ENCODE measurements at places on chromosomes 2 and 18.

DNA sequence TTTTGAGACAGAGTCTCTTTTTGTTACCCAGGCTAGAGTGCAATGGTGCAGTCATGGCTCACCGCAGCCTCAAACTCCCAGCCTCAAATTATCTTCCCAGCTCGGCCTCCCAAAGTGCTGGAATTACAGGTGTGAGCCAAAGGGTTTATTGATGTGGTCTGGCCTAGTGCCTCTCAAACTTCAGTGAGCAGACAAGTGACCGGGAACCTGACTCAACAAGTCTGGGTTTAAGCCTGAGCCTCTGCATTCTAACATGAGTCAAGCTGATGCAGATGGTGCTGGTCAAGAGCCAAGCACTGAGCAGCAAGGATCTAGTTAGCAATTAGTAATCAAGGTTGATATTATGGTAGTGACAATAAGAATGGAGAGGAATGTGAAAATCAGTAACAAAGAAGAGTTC is 21.3 kb downstream of the CDK15 start:
- no peak for DNase-seq

GRCh38 chr2:232415138-232415690 is 8.6 kb downstream of the ALPG start:
- no peak for DNase-seq

DNA sequence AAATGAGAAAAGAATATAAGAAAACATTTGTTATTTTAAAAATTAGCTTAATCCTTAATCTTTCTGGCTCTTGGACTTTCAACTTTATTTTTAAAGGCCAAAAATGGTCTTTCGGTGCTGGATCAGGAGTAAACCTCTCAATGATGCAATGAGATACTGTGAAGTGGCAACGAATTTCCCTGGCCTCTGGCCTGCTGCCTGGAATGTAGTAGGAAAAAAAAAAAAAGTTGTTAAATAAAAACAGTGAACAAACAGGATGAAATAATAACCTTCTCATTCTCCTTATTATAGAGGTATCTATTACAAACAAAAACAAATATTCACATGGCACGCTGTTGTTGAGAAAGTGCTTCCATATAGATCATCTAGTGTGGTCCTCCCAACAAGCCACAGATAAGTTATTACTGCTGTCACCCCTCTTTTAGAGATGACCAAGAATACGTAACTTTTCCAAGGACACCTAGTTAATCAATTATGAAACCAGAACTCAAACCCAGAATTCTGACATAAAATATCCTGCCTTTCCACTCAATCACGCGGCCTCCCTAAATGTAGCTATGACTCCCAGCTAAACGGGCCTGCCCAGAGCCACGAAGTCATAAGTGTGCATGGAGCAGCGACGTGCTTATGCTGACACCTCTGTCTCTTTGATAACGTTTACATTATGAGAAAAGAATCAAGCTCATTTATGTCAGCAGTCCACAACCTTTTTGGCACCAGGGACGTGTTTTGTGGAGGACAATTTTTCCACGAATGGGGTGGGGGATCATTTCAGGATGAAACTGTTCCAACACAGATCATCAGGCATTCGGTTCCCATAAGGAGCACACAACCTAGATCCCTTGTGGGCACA is 170.9 kb downstream of the BCL2 start:
- DNase-seq = peak; percentile 34

DNA sequence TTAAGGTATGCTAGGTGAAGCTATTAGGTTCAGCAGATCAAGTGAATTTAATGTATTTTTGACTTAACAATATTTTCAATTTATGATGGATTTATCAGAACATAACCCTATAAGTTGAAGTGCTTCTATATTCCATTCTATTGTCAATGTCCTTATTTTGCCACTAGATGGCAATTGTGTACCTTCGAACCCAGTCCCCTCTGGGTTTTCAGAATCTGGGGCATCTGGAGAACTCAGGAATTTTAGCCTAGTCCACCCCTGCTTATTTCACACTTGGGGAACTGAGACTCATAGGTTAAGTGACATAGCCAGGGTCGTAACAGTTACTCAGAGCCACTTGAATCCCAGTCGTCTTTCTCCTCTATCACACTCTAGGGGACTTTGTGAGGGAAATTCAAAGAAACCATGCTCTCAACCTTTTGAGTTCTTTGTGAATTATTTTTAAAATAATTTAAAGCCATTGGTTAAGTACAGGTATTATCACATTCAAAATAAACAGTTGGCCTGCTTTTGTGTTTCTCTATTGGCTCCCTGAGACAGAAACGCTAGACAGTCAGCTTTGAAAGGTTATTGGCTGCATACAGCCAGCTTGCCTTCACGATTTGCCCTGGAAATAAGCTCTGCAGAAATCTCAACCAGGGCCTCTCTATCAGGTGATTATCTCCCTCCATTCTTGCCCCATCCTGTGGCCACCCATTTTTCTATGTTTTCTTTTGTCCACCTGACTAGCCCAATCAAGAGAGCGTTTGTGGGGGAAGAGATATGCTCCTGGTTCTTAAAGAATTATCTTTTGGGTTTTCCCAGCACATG is 145.0 kb downstream of the TTC27 start:
- DNase-seq = no peak

DNA sequence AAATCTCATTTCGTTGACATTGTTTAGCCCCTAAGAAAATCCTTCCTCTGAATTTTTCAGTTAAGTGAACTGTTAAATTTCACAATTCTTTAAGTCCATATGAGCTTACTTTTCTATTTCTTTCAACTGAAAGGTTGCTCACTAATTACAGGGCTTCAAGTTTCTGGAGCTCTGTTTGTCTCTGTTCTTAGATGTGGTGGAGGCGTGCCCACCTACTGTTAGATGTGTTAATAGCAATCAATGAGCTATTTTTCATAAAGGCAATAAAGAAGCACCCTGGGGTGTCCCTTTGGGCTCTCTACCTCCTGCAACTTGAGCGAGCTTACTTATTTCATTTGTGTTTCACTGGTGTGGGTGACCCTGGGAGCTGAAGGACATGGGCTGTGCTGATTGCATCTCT is 25.0 kb downstream of the CREG2 start:
- no peak for DNase-seq

DNA sequence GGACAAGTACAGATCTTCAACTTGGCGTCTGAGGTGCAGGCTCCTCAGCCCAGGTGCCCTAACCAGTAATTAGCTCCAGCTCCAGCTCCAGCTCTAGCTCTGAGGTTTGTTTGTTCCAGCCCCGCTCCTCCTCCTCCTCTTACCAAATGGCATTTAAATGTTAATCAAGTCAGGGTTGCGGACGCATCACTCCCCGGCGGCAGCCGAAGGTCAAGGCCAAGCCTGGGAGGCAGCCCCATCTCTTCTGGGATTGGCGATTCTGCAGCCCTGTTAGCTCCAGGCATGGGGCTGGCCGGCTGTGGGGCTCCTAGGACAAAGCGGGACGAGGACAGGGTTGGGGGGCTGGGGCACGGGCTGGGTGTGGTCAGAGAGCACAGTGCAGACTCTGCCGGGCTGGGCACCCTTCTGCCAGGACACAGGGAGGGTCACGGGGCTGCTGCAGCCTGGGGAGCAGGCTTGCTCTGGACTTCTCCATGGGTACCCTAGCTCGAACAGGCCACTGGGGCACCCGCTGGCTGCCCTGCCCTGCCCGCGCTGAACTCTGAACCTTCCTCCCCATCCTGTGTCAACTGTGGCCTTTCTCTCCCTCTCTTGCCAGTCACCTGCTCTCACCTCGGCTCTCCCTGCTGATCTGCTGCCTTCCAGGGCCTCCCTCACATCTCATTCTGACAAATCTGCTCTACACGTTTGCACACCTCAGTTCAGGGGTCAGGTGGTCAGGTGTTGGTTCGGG is 203.3 kb downstream of the CELF4 start:
- no peak for DNase-seq

GRCh38 chr2:184644685-184645084 is 46.4 kb downstream of the ZNF804A start:
- DNase-seq = no peak

GRCh38 chr2:216696751-216697560 is 1.6 kb upstream of the IGFBP5 start:
- DNase-seq = no peak

DNA sequence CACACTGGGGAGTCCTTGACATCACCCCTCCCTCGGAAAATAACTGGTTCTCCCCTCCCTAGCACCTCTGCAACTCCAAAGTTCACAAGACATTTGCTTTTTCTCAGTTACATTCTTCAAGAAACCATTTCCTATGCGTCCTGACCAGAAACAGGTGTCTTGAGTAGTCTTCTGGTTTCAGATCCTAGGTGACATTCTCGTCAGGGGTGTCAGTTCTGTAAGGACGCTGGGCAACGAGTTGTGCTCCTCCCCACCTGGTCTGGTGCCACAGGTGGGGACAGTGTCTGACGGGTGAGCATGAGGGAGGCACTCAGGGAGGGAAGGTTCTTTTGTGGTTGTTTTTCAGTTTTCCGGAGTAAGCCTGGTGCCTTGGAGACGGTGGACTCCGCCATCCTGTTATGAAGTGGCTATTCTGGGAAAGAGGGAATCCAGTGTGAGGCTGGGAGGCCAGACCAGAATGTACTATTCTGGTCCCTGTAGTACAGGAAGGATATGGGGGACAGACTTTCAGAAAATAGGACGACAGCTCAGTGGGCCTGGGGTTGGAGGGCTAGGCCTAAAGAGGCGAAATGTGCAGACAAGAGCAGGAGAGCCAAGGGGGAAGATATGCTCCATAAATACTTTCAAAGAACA is 50.6 kb downstream of the EPAS1 start:
- no peak for DNase-seq

DNA sequence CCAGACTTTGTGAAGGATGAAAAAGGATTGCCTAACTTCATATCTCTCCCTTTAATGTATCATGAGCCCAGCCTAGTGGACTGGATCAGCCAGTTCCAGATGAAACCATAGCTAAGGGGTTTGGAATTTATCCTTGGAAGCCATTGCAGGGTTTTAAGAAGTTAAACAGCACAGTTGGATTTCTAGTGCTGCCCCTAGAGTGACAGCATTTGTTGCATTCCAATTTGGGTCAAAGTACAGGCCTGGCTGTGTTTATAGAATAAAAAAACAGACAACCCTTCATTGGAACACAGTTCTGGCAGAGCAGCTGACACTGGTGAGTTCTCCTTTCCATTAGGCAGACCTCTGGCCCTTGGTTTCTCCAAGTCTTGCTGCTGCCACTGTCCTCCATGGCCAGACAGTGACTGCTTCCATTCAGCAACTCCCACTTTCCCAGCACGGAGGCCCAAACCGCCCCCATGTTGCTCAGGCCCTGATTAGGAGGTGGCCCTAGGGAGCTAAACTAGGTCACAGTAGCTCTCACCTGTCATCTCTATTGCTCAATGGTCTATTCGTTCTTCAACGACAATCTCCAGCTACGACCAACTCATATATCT is 8.0 kb downstream of the GPR39 start:
- DNase-seq = no peak

DNA sequence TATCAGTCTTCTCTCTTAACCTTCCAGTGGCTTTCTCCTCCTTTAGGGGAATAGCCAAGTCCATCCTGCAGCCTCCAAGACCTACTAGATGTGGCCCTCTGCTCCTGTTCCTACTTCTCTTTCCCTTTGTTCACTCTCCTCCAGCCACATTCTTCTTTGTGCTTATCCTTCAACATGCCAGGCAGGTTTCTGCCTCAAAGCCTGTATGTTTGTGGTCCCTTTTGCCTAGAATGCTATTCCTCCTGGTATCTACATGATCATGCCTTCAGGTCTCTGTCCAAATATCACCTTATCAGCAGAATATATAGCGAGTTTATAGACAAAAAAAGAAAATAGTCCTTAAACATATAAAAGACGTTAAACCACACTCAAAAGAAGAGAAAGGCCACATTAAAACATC is 5.5 kb downstream of the LYG2 start:
- DNase-seq = no peak

DNA sequence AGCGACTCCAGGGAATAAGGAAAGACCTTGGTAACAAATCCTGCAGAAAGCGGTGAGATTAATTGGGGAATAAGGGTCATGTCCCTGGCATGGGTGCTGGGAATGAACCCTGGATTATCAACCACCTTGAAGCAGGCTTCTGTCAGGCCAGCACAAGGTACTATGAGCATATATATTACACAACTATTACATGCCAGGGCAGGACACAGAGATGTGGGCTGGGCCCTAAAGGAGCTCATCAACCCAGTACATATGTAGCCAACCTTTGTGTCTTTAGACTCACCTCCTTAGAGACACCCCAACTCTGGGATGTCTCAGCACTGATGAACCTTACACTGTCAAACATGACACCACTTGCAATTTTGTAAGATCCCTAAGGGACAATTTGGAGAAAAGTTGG is 3.4 kb downstream of the SFXN5 start:
- no peak for DNase-seq

GRCh38 chr2:64327510-64328414 is 126.2 kb upstream of the LGALSL start:
- DNase-seq = no peak

DNA sequence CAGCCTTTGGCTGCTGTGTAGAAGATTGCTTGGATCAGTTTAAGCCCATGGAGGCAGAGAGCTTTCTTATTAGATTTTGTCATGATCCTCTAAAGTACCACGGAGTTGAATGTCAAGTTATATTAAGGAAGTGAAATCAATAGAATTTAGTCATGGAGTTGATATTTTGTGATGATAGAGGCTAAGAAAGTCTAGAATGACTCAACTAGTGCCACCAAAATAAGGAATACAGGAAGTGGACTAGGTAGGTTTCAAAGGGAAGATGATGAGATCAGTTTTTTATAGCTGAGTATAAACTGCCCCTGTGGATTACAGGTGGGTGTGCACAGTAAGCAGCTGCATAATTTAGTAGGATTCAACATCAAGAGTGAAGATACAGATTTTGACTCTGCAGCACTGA is 25.2 kb downstream of the FBXO36 start:
- no peak for DNase-seq

- DNase-seq = no peak
Measured at GRCh38 chr2:165648801-165649200, 145.2 kb downstream of the GALNT3 start.

DNA sequence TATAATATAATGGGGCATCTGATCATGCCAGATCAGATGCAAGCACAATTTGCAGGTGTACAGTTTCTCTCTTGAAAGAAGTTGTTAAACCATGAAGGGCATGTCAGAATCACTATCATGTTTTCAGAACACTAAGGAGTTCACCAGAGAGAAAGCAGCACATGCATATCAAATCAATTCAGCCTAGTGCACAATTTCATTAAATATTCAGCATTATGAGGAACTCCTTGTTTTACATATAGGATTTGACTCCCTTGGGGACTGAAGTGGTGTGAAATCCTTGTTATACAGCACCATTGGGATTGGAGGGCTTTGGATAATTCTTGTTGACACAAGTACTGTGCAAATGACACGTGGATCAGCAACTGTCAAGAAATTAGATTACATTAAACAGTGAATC is 562.1 kb upstream of the KLHL29 start:
- DNase-seq = no peak
